CD4-positive, alpha-beta T cell treated with Interleukin-6 for 4 hours (primary cell): ENCODE measurements at places on chromosomes 11 and 22.

GRCh38 chr11:27138716-27139115, 98.1 kb downstream of the BBOX1 start:
- DNase-seq = no peak

- peak; percentile 46 for DNase-seq
Observed at GRCh38 chr11:299951-300735, 817 bp upstream of the IFITM5 start.

DNA sequence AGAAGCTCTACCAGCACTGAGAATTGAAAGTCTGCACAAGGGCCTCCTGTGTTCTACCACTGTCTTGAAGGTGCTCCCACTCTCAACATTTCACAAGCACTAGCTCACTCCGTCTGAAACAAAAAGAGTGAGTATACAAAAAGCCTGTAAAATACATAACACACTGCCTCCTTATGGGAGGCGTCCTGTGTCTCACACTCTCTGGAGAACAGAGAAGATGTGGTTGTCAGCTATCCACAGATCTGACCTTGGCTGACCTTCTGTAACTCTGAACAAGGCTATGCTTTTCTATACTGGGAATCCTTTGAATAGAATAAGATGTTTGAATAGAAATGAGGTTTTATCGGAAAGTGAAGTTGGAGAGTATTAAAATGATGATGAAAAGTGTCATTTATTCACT, 171.3 kb upstream of the TMEM45B start:
- DNase-seq = no peak

DNA sequence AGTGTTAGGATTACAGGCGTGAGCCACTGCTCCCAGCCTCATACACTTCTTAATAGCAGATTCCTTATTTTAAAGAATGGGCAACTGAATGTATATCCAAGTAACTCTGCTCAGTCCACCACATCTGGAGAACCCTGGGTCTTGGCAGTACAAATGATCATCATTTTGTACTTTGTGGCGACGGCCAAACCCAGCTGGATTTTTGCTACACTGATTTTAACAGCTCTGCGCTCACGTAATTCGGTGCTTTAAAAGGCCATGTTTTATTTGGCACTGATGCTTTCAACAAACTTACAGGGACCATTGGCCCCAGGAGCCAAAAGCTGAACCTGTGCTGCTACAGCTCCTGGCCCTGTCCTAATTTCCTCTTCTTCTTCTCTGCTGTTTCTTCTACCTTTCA, 60.8 kb upstream of the PDE3B start:
- DNase-seq = no peak

GRCh38 chr11:60193687-60194433, 11.0 kb upstream of the MS4A6A start:
- DNase-seq = peak; percentile 45

DNA sequence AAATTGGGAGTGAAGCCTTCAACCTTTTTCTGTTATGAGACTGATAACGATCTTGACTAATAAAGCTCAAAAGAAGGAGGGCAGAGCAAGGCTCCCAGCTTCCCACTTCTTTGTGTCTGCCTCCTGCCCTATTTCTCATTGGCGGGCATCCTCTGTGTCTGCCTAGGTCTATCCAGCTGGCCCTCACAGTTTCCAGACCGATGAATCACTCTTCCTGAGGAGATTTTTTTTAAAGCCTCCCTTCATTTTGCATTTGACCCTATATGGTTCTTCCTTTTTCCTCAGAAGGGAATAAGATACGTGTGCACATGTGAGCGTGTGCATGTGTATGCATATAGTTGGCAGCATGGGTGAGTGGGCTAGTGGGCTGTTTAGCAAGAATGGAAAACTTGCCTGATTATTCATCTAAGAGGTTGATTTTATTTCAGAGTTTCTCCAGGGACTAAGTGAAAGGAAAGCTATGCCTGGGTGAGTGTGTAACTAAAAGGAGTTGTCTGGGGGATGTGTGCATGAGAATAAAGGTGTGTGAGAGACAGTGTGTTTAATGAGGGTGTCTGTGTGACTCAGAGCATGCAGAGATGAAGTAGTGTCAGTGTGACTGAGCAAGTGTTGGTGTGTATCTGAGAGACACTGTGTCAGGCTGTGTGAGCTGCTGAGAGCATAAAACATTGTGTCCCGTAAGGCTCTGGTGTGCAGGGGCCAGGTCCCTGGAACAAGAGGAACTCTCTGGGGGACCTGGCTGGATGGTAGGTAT, 12.2 kb downstream of the PHLDB1 start:
- DNase-seq = no peak

GRCh38 chr11:33266393-33267215, 9.4 kb downstream of the HIPK3 start:
- no peak for DNase-seq

DNA sequence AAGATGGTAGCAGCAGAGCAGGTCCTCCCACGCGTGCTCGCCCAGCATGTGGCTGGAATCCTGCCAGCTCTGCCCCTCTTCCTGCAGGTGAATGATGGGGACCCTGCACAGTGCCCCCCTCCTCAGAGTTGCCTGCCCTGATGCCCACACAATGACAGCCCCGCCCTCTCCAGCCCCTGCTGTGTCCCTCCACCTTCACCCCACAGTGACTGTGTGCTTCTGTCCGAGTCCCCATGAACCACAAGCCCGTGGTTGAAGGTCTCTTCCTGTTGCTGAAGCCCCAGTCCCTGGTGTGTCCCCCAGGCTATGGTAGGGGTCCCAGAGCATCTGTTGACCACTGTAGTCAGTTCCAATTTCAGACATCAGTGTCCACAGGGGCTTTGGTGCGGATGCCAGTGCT, 71.0 kb downstream of the BRD1 start:
- DNase-seq = no peak

GRCh38 chr11:18065572-18065971, 19.5 kb upstream of the TPH1 start:
- DNase-seq = no peak

DNA sequence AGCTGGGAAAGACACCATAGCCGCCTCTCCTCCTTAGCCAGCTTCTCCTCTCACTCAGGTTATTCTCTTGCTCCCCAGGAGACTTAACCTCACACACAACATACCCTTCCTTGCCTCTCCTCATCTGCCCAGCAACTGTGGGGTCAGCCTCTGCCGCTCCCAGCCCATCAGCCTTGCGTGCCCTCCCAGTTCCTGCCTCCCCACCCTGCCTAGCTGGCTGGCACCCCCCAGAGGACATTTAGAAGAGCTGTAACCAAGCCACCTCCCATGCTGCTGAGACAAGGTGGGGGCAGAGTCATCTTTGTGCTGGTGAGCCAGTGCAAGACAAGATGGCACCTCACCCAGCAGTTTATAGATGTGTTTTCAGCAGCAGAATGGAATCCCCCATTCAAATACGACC, 38.2 kb downstream of the TOM1 start:
- peak; percentile 30 for DNase-seq

- DNase-seq = peak; percentile 74
Observed at GRCh38 chr11:765025-765801, 12.1 kb downstream of the GATD1 start.
